ENCODE measurements at places on chromosomes 11 and 22.

GRCh38 chr11:13487661-13488030 is 8.2 kb downstream of the PTH start:
- DNase-seq: peak; percentile 54

DNA sequence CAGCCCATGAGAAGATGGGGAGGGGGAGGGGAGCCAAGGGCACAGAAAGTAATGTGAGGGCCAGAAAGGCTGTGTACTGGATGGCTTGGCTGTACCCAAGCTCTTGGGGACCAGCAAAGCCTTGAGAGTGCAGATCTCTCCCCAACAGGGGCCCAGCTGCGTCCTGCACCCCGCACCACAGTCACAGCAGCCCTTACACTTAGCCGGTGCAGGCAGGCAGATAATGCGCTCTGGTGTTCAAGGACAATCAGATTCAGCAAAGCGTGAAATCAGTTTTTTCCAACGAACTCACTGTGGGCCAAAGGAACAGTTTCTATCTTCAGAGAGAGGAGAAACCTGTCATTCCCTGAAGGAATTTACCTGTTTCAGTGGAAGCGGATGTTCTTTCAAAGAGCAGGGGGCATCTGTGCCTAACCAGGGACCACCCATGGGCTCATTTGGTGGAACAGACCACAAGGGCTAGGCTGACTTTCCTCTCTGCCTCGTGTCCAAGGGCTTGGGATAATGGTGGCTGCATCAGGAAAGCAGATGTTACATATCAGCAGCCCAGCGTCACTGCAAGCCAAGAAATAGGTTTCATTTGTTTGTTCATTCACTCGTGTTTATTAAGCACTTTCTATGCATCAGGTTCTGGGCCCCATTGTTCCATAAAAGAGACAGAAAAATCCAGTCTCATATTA is 81.2 kb upstream of the SPON1 start:
- DNase-seq: no peak

GRCh38 chr11:2975594-2975993 is 16.5 kb downstream of the NAP1L4 start:
- peak; percentile 37 for DNase-seq

DNA sequence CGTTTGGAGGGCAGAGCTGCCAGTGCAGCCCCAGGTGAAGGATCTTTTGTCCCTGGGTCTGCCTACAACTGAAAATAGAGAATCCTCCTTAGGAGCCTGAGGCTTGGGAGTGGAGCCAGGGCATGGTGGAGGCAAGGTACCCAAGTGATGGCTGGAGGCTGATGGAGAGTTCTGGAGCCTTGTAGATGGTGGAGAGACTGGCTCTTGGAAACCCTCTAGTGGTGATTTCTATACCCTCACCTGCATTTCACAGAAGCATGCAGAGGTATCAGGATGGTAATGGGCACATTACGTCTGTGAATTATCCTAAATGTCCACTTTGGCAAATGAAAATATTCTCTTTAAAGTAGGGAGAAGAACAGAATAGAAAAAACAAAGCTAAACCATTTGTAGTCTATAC is 44.4 kb downstream of the INSC start:
- no peak for DNase-seq

DNA sequence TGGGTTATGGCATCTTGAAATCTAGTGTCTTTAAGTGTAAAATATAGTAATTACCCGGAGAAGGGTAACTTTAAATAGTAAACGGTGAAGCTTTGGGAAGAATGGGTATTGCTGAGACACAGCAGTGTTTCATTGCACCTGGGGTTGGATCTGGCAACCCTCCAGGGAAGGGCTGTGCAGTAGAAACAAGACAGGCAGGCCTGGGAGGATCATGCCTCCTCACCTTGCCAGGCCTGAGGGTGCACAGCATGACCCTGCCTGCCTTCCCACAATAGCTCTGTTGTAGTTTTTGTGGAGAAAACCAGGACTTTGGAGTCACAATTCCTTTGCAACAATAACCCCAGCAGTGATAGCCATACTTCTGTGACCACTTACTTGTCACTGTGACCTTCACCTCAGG is 64.6 kb upstream of the ADSL start:
- no peak for DNase-seq

- DNase-seq: no peak
These were observed 45.0 kb downstream of the CASP12 start for GRCh38 chr11:104853276-104853675.

DNA sequence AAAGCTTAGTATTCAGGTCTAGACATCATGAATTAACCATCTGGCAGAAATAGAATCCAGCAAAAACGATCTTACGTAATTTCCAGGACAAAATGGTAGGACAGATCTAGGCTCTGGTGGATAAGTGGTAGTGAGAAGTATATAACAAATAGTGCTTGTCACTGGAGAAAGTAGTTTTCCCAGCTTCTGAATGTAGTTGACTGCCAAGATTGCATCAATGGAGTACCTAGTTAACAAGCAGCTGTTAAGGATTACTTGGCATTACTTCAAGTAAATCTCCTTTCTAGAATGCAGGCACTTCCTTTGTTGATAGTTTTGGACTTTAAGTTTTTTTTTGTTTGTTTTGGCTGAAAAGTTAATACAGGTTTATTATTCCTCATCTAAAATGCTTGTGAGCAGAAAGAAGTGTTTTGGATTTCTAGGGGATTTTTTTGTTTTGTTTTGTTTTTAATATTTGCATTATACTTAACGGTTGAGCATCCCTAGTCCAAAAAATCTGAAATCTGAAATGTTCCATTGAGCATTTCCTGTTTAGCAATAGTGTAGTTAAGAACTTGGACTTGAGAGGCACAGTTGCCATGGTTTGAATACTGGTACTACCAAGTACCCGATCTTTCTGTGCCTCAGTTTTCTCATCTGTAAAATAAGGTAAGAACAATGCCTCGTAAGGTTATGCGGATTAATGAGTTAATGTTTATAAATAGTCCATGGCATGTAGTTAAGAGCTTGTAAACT is 20.3 kb downstream of the FAM118B start:
- DNase-seq: no peak

GRCh38 chr22:43667656-43668055 is 144.4 kb downstream of the EFCAB6 start:
- no peak for DNase-seq

GRCh38 chr11:12329797-12330196 is 47.6 kb upstream of the PARVA start:
- no peak for DNase-seq

- DNase-seq: no peak
These were observed 1378.9 kb downstream of the TBC1D22A start for GRCh38 chr22:48141301-48141700.

DNA sequence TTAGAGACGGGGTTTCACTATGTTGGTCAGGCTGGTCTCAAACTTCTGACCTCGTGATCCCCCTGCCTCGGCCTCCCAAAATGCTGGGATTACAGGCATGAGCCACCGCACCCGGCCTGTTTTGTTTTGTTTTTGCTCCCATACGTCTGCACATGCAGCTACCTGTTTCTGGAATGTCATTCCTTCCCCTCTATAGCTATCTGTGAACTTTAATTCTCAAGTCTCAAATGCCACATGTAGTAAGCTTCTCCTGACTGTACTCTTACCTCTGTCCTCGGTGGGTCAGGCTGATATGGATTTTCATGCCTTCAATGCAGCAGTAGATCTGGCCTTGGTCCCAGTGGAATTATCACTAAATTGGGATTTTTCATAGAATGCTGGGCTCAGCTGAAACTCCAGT is 12.4 kb upstream of the SWAP70 start:
- DNase-seq: no peak

DNA sequence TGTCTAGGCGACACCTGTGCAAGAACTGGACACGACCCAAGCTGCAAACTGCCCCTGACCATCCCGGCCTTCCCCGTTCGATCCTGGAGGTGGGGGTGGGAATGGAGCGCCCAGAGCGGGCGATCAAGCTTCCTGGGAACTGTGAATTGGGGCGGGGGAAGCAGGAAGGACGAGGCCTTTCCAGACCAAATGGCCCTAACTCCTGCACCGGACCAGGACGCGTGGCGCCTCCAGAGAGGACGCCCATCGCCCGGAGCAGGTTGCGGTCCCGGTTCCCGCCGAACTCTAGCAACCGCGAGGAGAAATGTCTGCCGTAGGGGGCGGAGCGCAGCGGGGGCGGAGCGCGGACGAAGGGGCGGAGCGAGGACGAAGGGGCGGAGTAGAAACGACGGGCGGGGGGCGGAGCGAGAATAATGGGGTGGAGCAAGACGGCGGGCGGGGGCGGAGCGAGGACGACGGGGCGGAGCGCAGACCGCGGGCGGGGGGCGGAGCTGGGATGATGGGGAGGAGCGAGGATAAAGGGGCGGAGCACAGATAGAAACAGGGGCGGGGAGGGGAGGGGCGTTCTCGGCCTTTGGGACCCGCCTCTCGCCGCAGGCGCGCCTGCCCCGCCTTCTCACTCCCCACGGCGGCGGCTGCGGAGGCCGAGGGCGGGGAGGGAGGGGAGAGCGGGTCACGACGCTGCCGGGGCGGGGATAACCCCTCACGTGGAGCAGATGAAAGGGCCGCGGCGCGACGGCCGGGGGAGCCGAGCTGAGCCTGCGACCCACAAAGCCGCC is at the start of gene ZNRF3:
Gene ZNRF3, plus strand, starts transcription at position 695 of the 779 bp plus-strand sequence. CDS start 195 bp downstream, outside the sequence.
- peak; percentile 96 for DNase-seq

DNA sequence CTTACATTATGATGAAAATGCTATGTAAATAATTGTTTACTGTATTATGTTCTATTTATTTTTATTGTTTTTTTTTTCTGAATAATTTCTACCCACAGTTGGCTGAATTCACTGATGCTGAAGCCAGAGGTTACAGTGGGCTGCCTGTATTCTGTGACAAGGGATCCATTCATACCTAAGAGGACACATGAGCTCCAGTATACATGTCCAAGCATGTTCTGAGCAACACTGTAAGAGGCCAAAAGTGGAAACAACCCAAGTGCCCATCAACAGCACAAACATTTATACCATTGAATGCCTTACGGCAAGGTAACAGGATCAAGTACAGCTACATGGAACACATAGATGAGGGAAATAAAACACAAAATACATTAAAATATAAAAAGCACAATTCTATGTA is 1.4 kb upstream of the SRSF8 start:
- DNase-seq: no peak

DNA sequence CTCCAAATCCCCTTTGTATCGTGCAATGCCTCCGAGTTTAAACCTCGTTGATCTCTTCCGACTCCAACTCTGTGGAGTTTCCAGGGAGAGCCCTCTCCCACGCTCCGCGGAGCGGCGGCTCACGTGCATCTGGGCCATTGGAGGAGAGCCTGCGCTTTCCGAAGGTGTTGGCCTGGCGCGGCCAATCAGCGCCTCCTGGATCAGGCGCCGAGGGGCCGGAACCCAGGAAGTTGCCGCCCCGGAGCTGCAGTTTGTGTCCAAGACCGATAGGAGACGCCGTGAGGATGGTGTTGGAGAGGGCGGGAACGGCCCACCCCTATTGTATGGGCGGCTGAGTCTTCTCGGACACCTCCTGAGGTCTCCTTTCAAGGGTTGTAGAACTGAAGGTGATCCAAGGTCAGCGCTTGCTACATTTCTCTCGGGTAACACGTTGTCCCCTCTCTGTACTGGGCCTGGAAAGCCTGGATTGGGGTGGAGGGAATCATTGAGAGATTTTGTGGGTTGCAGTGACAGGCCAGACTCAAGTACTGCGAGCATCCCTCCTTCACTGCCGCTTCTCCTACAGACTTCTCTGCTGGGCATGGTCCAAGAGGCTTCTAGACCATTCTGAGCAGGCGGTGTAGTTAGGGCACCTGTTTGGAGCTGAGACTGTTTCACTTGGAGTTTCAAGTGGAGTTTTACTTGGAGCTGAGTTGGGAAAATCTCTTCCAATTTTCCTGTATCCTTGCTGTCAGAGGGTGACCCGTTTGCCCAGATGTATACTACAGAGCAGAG is 1.7 kb downstream of the ADAMTS15 start:
- DNase-seq: no peak

DNA sequence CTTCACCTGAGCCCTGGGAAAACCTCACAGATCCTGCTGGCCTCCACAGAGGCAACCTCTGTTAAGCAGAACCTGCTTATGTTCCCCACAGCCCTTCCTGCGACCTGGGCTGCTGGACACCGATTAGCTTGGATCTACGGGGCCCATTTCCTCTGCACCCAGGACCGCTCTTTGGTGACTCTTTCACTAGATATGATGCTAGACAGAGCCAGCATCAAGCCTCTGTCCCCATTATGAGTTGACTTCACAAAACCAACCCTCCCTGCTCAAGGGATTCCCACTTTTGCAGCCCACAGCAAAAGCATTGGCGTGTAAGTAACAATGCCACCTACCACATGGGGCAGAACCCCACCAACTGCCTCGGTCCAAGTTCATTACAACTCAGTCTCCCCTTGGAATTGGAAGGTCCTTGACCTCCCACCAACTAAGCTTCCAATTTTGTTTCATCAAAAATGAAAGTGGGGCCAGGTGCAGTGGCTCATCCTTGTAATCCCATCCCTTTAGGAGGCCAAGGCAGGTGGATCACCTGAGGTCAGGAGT is 15.2 kb upstream of the TMPRSS4 start:
- DNase-seq: no peak

DNA sequence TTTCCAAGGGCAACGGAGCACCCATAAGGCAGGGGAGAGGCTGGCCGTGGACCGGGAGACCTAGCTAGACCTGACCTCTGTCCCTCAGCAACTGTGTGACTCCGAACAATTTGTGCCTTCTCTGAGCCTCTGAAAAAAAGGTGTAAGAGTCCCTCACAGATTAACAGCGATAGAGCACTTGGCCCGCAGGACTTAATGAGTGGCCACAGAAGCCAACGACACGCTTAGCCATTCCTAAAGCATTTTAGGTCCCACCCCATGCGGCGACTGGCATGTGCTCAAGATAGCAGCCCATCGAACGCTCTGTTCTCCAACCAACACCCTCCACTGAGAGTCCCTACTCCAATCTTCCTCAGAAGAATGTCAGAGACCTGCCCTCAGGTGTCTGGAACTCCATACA is 1.5 kb downstream of the SULT4A1 start:
- DNase-seq: no peak

DNA sequence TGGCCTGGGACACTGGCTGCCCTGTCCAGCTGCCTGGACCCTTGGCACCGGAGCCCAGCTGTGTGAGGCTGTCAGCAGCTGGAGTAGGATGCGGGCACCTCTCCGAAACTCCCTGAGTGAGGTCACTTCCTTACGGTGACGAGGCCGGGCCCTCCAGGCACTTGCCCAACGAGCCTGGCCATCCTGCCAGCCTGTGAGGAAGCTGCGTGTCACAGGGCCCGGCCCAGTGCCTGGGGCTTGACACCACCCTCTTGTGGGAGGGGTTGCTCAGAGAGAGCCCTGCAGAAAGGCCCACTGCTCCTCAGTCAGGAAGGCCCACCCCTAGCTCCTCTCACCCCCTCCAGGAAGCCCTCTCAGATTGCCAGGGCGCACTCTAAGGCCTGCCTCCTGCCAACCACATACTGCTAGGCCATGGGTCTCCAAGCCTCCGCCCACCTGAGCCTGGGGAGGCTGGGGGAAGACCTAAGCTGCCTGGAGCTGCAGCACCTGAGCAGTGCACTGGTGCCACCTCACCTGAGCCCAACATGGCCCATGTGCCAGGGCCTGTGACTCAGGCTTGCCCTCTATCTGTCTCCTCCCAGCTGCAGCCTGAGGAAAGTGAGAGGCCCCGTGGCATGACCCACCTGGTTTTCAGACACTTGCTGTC is 4.3 kb upstream of the PHLDA2 start:
- DNase-seq: no peak

All from CD4-positive, alpha-beta T cell (primary cell).